Mesothelial cell of epicardium (in vitro differentiated cells): ENCODE measurements at places on chromosomes 5 and 9.

GRCh38 chr9:136688274-136689107 is 1.2 kb upstream of the AGPAT2 start:
- no peak for DNase-seq

GRCh38 chr5:109566361-109566760 is 123.4 kb upstream of the MAN2A1 start:
- DNase-seq: no peak

- DNase-seq: no peak
Measured at GRCh38 chr5:73296772-73297171, 123.8 kb downstream of the TMEM174 start.

DNA sequence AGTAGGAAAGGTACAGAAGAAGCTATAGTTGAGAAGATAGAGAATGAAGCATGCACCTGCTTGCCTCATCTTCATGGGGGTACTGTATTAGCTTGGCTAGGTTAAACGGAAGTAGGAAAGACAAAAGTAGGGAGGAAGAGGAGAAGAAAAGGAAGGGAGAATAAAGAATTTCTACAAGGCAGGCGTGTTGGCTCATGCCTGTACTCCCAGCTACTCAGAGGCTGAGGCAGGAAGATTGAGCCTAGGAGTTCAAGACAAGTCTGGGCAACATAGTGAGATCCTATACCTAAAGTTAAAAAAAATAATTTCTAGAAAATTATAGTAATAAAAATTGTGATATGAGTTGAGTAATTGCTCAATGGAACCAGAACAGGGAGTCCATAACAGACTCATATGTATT is 61.9 kb downstream of the APTX start:
- DNase-seq: no peak

GRCh38 chr5:96483878-96484277 is 50.8 kb upstream of the PCSK1 start:
- DNase-seq: no peak

DNA sequence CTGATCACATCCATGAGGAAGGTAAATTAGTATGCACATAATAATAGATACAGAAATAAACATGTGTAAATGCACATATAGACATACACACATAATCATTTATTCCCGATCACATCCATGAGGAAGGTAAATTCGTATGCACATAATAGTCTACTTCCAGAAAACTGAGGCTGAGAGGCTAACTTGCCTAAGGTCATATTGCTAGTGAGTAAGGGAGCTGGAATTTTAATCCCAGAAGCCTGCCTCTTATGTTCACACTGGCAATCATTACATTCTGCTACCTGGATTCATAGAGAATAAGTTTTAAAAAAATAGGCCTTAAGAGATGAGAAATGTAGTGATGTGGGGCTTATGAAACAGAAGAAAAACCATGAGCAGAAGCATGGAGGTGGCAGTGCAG is 716.3 kb downstream of the BRINP1 start:
- DNase-seq: no peak

- DNase-seq: no peak
Measured at GRCh38 chr9:38389313-38389712, 3.2 kb upstream of the ALDH1B1 start.

DNA sequence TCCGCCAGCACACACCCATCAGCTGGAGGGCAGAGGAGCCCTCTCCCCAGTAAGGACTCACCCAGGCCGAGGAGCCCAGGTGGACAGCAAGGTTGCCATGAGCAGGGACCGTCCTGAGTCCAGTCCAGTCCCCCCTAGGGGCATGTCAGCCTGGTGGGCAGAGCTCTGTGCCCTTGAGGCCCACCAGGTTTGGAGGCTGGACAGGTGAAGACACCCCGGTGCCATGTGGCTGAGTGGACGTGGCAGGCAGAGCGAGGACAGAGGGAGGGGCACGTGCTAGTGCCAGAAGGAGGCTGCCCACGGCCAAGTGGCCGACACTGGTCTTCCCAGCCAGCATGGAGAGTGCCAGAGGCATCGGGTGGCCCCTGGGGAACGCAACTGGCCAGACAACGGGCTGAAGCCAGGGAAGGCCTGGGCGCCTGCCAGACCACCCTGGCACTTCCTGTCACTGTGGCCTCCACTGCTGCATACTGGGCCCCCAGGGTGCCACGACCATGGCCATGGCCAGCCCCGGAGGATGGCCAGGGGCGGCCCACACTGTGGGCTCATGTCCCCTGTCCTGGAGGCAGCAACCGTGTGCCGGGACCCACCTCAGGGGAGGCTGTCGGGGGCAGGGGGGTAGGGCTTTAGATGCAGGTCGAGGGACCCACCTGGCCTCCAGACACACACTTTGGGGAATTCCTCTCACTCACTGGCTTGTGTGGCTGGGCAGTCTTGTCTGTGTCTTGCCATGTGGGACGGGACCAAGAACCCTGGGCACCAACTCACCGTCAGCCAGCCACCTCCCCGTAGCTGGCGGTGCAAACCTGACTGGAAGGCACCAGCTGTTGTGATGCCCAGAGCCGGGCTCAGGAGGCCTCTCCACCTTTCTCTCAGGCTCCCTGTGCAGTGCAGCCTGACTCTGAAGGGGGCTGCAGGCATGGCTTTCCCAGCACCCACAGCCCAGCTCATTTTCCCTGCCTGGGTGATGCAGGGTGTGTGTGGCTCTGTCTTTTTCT is 42.3 kb upstream of the LPCAT1 start:
- no peak for DNase-seq
